ENCODE measurements at places on chromosomes 11 and 22. TPM values are rescaled to one million over a fixed set of nuclear protein-coding genes. Genes with fewer than 3 reads are reported as not detected.

- DNase-seq, result no peak
Measured at GRCh38 chr22:38034884-38035529, 22.2 kb upstream of the PICK1 start.

DNA sequence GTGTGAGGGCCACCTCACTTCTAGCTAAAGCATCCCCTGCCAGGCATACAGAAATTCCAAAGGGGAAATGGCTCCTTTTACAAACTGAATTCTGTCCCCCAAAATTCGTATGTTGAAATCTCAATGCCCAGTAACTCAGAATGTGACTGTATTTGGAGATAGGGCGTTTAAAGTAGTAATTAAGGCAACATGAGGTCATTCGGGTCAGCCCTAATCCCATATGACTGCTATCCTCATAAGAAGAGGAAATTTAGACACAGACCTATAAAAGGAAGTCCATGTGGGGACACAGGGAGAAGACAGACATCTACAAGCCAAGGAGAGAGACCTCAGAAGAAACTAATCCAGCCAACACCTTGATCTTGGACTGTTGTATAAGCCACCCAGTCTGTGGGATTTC lies 119.1 kb downstream of the CHST1 start:
- DNase-seq, result no peak

DNA sequence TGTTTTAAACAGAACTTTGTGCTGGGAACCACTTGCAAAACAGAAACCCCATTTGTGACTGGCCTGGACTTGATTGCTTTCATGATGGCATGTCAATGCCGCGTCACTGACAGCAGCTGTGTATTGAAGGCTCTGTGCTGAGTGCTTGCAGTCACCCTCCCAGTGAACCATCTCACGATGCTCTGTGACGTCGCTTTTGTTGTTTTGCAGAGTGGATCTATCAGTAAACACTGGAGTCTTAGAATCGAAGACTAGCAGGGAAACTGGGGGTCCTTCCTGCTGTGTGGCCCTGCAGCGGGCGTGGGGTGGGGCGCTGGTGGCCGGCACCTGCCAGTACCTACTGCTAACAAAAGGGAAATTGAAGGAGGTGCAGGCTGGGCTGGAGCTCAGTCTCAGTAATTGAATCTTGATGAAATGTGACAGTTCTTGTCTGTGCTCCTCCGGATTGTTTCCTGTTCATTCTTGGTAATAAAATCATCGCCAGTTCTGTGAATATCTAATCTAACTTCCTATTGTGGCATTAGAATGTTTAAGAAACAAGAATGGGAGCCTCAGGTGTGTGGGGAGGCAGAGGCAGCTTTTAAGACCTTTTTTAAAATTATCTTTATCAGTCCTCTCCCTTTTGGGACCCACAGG lies 50.5 kb upstream of the PARVG start:
- DNase-seq, result peak; percentile 45

GRCh38 chr11:112211536-112211935 lies 14.7 kb upstream of the PTS start:
- DNase-seq, result no peak

DNA sequence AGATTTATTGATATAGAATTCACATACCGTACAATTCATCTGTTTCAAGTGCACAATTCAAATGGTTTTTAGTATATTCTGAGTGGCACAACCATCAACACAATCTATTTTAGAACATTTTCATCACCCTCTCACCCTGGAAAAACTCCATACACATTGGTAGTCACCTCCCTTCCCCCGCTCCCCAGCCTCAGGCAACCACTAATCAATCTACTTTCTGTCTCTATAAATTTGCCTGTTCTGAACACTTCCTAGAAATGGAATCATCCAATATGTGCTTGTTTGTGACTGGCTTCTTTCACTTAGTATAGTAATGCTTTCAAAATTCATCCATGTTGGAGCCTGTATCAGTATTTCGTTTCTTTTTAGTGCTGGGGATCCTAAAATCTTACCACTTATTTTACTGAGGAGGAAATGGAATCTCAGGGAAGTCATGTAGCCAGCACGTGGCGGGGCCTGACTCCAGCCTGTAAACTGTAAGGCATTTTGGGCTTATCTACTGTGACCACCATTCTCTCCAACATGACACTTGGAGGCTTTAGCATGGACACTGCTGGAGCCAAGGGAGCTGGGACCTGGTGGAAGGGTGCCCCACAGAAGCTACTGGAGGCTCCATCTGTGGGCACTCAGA lies 905 bp upstream of the UCP3 start:
- DNase-seq, result no peak

GRCh38 chr11:77108436-77108835 lies 5.8 kb downstream of the OMP start:
- no peak for DNase-seq

- DNase-seq, result peak; percentile 86
Measured at GRCh38 chr22:38467904-38468442, at the start of gene KDELR3. Gene KDELR3, plus strand, starts transcription at chr22:38468096. Its CDS starts 138 bp downstream, at chr22:38468234.

DNA sequence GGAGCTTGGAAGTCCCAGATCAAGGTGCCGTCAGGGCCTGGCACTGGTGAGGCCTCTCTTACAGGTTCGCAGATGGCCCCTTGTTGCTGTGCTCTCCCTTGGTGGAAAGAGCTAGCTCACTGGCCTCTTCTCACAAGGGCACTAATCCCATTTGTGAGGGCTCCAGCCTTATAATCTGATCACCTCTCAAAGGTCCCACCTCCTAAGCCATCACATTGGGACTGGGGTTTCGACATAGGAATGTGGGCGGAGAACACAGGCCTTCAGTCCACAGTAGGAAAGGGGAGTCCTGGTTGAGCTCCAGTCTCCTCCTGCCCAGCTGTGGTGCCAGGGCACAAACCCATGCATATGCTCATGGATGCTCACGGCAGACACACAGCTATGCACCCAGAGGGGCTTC lies 14.0 kb upstream of the LRRC32 start:
- DNase-seq, result no peak

Gene ZP1
- total RNA-seq, result 0.85 TPM

Gene NXPE2
- total RNA-seq, result 0.71 TPM

Gene GPHA2
- total RNA-seq, result not detected

Gene OR2D2
- not detected for total RNA-seq

Gene SCGB1A1
- 3.5 TPM for total RNA-seq

Gene GAL3ST3
- not detected for total RNA-seq

Gene GRAMD4
- 51.5 TPM for total RNA-seq

Gene CCDC73
- total RNA-seq, result not detected

Gene PC
- 103 TPM for total RNA-seq

Gene OR4D9
- total RNA-seq, result not detected
